ENCODE measurements at places on chromosomes 1 and 21.

- no peak for DNase-seq
These were observed 103.4 kb downstream of the COL24A1 start for GRCh38 chr1:86052948-86053698.

GRCh38 chr21:28789523-28789922 lies 203.2 kb downstream of the LTN1 start:
- DNase-seq: no peak

- DNase-seq: no peak
These were observed 302.5 kb downstream of the NEGR1 start for GRCh38 chr1:71979882-71980281.

DNA sequence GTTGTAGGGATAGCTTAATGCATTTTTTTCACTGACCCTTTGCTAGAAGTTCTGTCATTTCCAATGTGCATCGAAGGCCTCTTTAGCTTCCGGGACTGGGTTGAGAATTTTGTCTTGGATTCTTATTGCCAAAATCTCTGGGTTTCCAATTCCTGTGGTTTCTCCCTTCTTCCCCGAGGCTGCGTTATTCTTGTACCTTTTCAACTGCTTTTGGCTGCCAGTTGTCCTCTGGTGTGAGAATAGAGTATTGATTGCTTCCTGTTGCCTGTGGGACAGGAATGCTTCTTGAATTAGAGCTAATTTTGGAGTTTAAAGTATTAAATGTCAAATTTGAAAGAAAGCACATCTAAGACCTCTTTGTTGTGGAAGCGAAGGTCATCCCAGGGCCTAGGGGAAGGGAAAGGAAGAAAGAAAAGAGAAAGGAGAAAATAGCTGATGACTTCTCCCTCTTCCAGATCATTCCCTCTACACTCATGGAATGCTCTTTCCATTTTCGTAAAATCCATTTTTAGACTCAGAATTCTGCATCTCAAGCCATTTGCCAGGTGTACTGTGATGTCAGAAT lies 21.1 kb downstream of the HUNK start:
- DNase-seq: no peak

- DNase-seq: no peak
These were observed 81.0 kb downstream of the NTMT2 start for GRCh38 chr1:170226767-170227166.

DNA sequence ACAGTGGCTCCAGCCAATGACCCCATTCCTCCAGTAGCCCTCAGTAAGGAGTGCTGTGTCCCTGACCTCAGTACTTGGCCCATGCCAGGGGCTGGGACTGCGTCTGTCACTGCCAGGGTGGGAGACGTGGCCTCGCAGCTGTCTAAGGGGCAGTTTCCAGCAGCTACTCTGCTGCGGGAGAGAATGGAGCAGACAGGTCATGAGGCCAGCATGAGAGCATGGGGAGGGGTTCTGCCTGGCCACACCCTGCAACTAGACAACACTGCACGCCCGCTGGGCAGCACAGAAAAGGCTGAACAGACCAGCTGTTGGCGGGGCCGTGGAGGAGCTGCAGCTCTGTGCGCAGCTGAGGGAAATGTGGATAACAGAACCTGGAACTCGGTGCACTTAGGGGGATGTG lies 91.6 kb upstream of the COL6A1 start:
- DNase-seq: no peak

GRCh38 chr1:42239555-42239954 lies 75.0 kb upstream of the GUCA2A start:
- DNase-seq: no peak

GRCh38 chr21:30345014-30345413 lies 3.4 kb downstream of the KRTAP23-1 start:
- DNase-seq: no peak

- no peak for DNase-seq
These were observed 378.1 kb upstream of the USP24 start for GRCh38 chr1:55593298-55593697.

GRCh38 chr1:36557041-36558000 lies 74.6 kb upstream of the CSF3R start:
- no peak for DNase-seq

GRCh38 chr1:171655746-171656116 lies 3.2 kb upstream of the MYOC start:
- DNase-seq: no peak

DNA sequence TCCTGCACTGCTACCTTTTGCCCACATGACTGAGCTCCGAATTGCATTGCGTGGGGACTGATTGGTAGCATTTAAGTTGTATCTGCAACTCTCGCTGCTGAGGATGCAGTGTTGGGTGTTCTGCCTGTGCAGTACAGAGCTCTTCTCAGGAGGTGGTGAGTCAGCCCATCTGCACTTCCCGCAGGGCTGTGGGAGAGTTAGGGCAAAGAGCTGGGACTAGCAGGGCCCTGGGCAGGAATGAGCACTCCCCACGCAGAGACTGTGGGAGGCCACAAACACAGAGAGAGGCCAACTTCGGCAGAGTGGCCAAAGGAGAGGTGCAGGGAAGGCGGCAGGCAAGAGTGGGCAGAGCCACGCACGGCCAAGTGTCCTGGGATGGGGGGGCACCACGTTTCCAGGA lies 244.7 kb downstream of the SIPA1L2 start:
- no peak for DNase-seq

- no peak for DNase-seq
These were observed 795 bp downstream of the NGF start for GRCh38 chr1:115337276-115337632.

DNA sequence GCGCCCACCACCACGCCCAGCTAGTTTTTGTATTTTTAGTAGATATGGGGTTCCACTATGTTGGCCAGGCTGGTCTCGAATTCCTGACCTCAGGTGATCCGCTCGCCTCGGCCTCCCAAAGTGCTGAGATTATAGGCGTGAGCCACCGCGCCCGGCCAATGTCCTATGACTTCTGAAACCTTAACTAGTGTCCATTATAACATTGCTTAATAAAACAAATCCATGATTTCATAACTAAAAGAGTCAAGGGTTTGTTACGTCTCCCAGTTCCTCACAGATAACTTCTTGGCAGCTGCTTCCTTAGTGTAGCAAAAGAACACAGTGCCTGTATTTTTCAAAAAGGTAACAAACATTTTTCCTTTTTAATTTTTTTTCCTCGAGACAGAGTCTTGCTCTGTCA lies 53.6 kb downstream of the FBXO42 start:
- DNase-seq: no peak

Measured in stimulated activated CD4-positive, alpha-beta T cell treated with anti-CD3 and anti-CD28 coated beads, Interleukin-1b, Interleukin-23, amount 100 ng/mL, for 1 hour (primary cell).